ENCODE measurements at places on chromosomes 4 and X.
A peak's percentile ranks its signal among the peaks of the same experiment; 100 is the strongest.

DNA sequence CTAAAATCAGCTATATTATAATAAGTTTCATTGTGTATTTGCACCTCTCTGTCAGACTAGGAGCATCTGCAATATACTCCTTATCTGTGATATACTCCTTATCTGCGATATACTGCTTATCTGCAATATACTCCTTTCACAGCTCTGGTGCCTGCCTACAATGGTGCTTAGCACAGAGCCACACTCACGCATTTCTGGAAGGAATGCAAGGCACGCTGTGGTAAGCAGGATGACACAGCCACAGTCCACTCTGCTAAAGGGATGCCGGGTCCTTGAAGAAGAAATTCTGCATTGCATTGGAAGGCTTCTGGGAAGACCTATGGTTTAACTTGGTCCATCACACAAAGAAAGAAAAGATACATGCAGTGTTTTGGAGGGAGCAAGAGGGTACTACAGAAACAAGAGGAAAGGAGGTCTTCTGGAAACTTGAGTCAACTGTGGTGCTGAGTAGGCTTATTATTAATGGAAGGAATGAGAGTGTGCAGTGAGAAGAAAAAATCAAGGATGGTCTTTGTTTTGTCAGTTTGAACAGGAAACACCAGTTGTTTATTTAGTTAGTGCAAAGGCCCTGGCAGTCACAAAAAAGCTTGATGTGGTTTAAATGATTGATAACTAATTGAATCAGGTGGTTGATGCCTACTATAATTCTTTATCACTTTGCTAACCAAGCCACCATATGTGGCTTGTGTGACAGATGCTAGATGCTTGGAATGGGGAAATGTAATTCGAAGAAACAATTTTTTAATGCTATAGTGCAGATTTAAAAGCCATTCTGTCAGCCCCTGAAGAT is 342.3 kb downstream of the GRXCR1 start:
- no peak for DNase-seq

DNA sequence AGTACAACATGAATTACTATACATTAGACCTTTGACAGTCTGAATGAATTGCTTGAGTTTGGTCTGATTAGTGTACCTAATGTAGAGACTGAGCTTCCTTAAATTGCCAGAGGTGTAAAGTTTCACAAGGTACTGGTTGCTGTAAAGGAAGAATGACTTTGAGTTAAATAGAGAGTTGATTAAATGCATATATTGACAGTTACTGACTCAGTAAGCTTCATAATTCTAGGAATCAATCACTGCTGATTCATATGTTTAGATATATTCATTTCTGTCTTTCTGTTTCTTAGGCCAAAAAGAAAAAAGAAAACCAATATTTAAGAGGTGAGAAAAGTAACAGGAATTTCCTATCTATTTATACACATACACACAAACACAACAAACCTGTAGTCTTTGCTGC is 16.2 kb upstream of the ART3 start:
- no peak for DNase-seq

GRCh38 chrX:24668111-24668510 is 21.0 kb upstream of the PCYT1B start:
- no peak for DNase-seq

- no peak for DNase-seq
These were observed 38.9 kb downstream of the CCNQ start for GRCh38 chrX:153560000-153560399.

DNA sequence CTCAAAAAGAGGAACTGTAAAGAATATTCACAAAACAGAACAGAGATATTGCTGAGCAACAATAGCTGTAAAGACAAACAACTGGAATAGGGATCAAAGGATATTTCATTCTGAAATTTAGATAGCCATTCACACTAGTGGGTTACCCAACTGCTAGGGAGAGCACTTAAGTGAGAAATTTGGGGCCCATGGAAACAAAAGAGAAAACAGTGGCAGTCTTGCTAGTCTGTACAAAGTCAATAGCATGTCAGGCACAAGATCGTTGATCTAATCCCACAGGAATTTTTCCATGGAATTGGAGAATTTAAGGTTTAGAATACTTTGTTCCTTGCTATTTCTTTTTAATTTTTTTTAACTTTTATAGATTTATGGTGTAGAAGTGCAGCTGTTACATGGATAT is 467.0 kb downstream of the PCDH18 start:
- no peak for DNase-seq

- DNase-seq, result no peak
These were observed 650.7 kb downstream of the IL1RAPL1 start for GRCh38 chrX:29237972-29238371.

GRCh38 chr4:39637586-39638353 is 895 bp downstream of the SMIM14 start:
- DNase-seq, result peak; percentile 29
